Stomach (tissue), 19 donors: ENCODE measurements at places on chromosomes 4 and X. TPM values are rescaled to one million over a fixed set of nuclear protein-coding genes. Genes with fewer than 3 reads are reported as not detected.
A peak's percentile ranks its signal among the peaks of the same experiment; 100 is the strongest.

Gene TSPAN7
- total RNA-seq, result 12.9 TPM

Gene MAP9
- total RNA-seq, result 11.6 TPM

Gene ASMTL
- total RNA-seq, result 21.0 TPM

Gene MTNR1A
- not detected for total RNA-seq

Gene NMU
- not detected for total RNA-seq

Gene KLHL4
- total RNA-seq, result not detected

DNA sequence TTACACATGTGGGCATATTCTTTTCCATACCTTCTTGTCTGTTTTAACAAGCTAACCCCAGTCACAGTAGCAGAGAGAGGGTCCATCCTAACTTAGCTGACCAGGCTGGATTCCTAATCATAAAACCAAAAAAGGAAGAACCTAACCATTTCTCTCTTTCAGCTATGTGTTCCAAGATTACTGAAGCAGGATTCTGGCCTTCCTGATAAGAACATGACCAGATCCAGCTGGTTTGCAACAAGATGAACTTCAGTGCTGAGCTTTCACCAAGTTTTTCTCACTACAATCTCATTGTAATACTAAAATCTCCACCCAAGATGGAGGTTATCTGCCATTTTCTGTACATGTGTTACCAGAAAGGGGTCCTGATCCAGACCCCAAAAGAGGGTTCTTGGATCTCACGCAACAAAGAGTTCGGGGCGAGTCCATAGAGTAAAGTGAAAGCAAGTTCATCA lies 20.4 kb upstream of the UBA6 start:
- peaks cover 16% of the 10 kb centered on the region for H3K36me3 ChIP-seq
- H3K4me1 ChIP-seq, result no peaks in the 10 kb centered on the region
- no peak overlapping the region for H3K4me3 ChIP-seq
- no peak overlapping the region for H3K27ac ChIP-seq
- DNase-seq, result no peak
- no peaks in the 10 kb centered on the region for H3K27me3 ChIP-seq

DNA sequence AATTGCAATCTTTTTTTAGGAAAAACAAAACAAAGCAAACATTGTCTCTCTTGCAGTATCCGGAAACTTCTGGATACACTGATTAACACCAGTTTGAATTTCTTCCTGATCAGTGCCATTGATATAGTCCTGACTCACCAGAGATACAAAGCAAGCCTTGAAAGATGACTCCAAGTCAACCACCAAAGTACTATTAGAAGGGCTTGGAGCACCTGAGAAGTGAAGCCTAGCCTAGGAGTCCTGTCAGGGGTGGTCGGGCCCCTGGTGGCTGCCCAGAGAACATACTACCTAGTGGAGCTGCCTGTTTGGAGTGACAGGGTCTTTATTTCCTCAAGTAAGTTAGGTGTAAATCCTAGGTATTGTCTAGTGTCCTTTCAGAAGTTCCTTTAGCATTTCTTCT lies 593.2 kb downstream of the ZNF674 start:
- no peaks in the 10 kb centered on the region for H3K27me3 ChIP-seq
- DNase-seq, result no peak
- no peaks in the 10 kb centered on the region for H3K4me1 ChIP-seq
- no peaks in the 10 kb centered on the region for H3K36me3 ChIP-seq
- no peak overlapping the region for H3K4me3 ChIP-seq

GRCh38 chr4:166014411-166014810 lies 141.4 kb downstream of the TLL1 start:
- H3K4me3 ChIP-seq, result no peak overlapping the region
- DNase-seq, result peak; percentile 11
- H3K27me3 ChIP-seq, result no peaks in the 10 kb centered on the region
- H3K36me3 ChIP-seq, result no peaks in the 10 kb centered on the region

GRCh38 chr4:531721-532565 lies 32.9 kb downstream of the PIGG start:
- no peaks in the 10 kb centered on the region for H3K27me3 ChIP-seq
- H3K27ac ChIP-seq, result no peak overlapping the region
- H3K4me1 ChIP-seq, result no peaks in the 10 kb centered on the region

- H3K27me3 ChIP-seq, result no peaks in the 10 kb centered on the region
- H3K4me3 ChIP-seq, result no peak overlapping the region
- H3K27ac ChIP-seq, result no peak overlapping the region
- peaks cover 100% of the 10 kb centered on the region for H3K36me3 ChIP-seq
Observed at GRCh38 chr4:108029016-108029720, 39.5 kb downstream of the HADH start.

- DNase-seq, result no peak
- no peaks in the 10 kb centered on the region for H3K27me3 ChIP-seq
- H3K4me1 ChIP-seq, result no peaks in the 10 kb centered on the region
- no peaks in the 10 kb centered on the region for H3K36me3 ChIP-seq
- no peak overlapping the region for H3K4me3 ChIP-seq
Observed at GRCh38 chr4:21181716-21182115, 481.5 kb downstream of the PACRGL start.
